ENCODE measurements at places on chromosomes 5 and 9.

GRCh38 chr5:173512637-173513435 lies 103.6 kb downstream of the BOD1 start:
- DNase-seq, result no peak

GRCh38 chr5:180982008-180982741 lies 6.5 kb upstream of the BTNL3 start:
- DNase-seq, result no peak

- no peak for DNase-seq
These were observed 99.5 kb downstream of the PAX5 start for GRCh38 chr9:36934478-36935065.

DNA sequence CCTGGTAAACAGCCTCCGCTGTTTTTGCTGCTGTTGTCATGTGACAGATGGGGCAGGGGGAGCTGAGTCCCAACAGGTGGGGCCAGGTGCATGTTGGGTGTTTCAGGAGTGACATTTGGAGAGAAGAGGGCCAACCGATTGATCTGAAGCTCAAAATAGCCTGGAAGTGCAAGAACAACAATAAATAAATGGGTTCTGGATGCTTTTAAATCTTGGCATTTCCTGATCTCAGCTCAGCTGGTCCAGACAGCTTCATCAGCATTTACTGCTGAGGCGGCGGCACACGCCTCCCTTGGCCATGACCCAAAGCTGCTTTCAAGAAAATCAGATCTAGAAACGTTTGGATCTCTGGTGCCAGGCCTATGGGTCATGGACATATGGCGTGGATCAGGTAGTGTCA lies 70.5 kb downstream of the PPARGC1B start:
- DNase-seq, result no peak

GRCh38 chr5:118441956-118442355 lies 546.4 kb downstream of the DTWD2 start:
- DNase-seq, result no peak

GRCh38 chr5:168438349-168438748 lies 47.9 kb upstream of the RARS1 start:
- DNase-seq, result no peak

DNA sequence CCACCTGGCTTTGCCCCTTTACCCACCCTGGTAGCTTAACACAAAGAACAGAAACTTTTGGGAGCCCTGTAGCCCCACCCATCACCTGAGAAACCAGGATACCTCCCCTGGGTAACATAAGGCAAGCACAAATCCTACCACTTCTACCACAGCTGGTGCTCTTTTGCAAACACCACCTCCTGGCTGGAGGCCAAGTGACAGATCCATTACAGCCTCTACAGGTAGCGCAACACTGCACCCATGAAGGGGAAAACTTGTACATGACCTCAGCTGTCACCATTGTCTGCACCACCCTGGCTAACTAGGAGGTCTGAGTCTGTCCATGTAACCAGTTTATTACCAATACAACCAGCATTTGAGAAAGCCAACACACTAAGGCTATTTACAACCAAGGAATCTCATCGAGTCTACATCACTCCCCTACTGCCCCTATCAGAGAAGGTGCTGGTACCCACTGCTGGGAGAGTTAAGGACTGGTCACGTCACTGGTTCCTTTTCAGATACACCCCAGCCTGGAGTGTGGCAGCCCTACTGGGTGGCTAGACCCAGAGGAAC lies 128.6 kb downstream of the PJA2 start:
- DNase-seq, result no peak

- no peak for DNase-seq
These were observed 35.6 kb downstream of the TTC39B start for GRCh38 chr9:15271403-15271802.

DNA sequence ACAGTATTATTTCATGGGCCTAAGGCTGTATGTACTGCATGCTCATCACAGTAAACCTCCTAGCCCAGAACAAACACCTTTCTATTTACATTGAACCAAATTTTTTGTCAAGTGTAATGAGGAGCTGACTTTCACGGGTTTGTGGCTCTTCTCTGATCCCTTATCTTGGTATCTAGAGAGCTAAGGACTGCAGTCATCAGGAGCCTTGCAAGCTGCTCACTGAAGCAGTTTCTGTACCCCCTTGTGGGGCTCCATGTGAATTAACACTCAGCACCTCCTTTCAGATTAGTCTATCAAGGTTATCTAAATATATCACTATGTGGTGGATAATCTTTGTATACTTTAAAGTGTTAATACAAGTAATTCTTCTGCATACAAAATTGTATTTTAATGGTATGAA lies 108.2 kb downstream of the AUH start:
- no peak for DNase-seq

GRCh38 chr5:130335117-130335516 lies 430.9 kb downstream of the CHSY3 start:
- no peak for DNase-seq

Data from AG20443 (cell line).